ENCODE measurements at places on chromosomes 5 and 9. TPM values are rescaled to one million over a fixed set of nuclear protein-coding genes. Genes with fewer than 3 reads are reported as not detected.

The CCL21 gene
- 8.4 TPM for polyA plus RNA-seq

The SPATA31A1 gene
- polyA plus RNA-seq = not detected

The SPINK6 gene
- polyA plus RNA-seq = not detected

The ZER1 gene
- polyA plus RNA-seq = 38.0 TPM

The SIGMAR1 gene
- 43.9 TPM for polyA plus RNA-seq

DNA sequence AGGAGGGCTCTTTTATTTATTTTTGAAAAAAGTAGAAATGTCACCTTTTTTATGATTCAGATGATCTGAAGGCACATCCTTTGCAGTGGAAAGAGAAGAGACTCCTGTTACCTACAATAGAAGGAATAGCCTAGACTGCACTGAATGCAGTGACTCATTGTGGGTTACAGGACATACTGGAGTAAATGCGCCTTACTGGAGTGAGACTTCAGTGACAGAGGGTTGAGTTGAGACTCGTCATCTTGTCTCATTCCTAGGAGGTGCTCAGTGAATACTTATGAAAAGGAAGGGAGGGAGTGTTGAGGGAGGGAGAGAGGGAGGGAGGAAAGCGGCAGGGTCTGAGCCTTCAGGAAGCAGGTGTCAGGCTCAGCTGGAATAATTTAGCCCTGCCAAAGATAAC, 25.2 kb downstream of the ANKRA2 start:
- no peak for DNase-seq

DNA sequence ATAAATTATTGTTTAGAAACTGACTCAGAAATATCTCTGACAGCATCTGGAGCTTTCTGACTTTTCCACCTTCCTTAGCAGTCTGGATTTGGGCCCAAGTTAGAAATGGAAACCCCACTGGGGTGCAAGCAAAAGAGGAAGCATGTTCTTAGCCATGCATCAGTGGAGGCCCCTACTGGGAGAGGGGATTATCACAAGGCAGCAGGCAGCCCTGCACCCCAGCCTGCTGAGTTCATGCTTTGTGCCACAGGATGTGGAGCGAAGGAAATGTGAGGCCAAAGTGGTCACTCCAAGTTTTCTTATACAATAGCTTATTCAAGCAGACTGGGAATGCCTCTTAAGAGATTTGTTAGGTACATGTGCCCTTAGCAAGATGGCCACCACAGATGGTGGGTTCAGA, 146.5 kb upstream of the TLX3 start:
- DNase-seq = peak; percentile 11

GRCh38 chr5:8123559-8123958, 254.6 kb downstream of the MTRR start:
- no peak for DNase-seq

DNA sequence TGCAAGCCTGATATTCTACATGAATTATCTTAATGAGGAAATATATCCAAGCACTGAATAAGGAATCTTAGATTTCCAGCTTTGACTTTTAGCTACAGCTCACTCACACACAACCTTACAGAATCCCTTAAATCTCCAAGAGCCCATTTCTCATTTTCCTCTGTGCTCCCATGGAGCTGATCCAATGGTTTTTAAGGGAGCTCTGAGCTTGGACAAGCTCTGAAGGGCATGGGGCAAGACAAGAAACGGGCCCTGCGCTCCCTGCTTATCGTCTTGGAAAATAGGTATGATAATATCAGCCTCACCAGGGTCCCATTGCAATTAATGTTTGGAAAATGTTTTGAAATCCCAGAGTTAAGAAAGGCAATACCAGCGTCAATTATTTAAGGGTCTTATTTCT, 1021.7 kb downstream of the NR2F1-AS1 start:
- DNase-seq = no peak

- no peak for DNase-seq
Measured at GRCh38 chr5:7398596-7399280, 2.8 kb downstream of the ADCY2 start.

DNA sequence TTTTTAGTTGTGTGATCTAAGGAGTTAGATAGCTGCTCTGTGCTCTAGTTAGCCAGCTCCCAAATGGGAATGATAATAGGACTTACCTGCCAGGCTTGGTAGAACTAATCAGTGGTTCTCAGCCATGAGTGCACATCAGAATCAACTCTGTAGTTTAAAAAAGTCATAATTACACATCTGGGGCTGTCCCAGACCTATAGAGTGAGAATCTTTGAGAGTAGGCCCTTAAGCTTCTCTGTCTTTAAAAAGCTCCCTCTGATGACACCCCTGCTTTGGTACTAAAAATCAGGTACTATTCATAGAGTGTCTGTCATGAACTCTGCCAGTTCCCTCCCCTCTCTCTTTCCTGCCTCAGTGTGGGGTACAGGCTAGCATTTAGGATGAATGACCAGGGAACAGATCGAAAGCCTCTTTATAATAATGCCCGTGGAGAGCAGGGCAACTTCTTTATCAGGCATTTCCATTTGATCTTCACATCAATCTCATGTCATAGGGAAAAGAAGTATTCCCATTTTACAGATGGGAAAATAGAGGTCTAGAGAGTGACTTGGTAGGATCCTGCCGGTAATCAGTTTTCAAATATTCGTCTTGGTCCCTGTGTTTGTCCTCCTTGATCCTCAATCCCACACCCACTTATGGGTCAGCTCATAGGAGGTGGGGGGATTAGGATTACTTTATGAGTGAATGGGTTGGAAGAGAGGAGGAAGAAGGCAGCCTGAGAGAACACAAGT, 15.3 kb downstream of the PPARGC1B start:
- no peak for DNase-seq

GRCh38 chr5:108381350-108381953, 446 bp downstream of the FBXL17 start:
- DNase-seq = peak; percentile 24

DNA sequence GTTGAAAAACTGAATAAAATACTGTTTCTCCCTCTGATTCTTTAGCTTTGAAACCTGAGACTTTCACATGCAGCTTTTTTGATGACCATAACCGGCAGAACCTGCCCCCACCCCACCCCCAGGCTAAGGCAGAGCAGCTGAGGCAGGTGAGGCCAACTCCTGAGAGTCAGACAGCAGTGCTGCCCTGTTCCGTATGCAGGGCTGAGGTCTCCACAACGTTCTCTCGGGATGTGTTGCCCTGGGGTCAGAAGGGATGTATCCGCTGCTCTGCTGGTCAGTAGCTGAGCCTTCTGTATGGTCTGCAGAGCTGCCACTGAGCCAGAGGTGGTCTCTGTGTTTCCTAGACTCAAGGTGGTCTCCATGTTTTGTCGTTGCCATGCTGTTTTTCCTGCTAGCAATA, 190.5 kb downstream of the AOPEP start:
- DNase-seq = no peak

GRCh38 chr9:124950050-124950718, 9.3 kb upstream of the GOLGA1 start:
- DNase-seq = no peak

DNA sequence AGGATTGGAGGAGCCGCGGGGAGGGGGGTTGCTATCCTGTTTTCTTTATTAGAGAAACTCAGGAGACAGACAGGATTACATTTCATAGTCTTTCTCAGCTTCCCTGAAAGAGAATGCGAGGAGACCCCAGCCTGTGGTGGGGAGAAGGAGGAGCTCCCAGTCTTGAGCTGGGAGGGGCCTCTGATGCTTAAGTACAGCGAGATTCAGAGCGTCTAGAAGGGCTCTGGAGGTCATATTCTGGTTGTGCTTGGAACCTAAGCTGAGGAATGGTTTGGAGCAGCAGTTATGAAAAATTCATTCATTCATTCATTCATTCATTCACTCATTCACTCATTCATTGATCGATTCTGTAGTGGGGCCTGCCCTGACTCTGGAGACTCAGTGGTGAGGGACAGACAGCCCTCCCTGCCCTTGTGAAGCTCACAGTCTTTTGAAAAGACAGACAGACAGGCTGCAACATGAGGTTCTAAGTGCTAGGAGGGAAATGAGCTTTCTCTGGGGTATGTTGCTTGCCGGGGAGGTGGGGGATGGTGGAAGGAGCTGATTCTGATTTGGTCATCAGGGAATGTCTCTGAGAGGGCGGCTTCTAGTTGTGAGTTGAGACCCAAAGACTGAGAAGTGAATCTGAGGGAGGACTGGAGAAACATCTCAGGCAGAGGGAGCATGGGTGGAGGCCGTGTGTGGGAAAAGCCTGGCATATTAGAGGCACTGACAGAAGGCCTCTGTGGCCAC, 2.5 kb upstream of the SPRY4 start:
- DNase-seq = no peak

- DNase-seq = no peak
Measured at GRCh38 chr9:114619191-114619761, 8.2 kb downstream of the TMEM268 start.

DNA sequence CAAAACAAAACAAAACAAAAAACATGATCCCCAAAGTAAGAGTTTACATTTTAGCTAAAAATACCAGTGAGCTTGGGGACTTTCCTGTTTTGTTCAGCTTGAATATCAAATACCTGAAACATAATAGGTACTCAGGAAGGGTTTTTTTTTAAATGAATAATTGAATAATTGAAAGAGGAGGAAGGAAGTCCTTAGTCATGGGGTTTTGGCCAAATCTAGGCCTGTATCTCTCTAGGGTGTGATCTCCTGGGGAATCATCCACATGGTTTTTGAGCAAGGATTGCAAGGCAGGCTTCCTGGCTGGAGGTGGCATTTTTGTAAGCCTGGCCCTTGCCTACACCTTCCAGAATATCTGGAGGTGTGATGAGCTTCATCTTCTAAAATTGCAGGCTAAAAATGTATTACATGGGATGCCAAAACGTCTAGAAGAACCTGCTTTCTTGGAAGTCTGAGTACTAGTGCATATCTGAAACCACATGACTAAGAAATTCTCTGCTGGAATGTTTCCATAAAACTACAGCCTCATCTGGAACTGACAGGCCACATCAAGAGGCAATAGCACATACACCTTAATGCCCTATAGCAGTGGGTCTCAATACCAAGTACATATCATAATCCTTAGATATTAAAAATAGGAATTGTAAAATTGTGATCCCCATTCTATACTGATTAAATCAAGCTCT, 10.4 kb downstream of the C9 start:
- no peak for DNase-seq

- no peak for DNase-seq
Measured at GRCh38 chr9:29176231-29176630, 1603.0 kb upstream of the C9orf72 start.

DNA sequence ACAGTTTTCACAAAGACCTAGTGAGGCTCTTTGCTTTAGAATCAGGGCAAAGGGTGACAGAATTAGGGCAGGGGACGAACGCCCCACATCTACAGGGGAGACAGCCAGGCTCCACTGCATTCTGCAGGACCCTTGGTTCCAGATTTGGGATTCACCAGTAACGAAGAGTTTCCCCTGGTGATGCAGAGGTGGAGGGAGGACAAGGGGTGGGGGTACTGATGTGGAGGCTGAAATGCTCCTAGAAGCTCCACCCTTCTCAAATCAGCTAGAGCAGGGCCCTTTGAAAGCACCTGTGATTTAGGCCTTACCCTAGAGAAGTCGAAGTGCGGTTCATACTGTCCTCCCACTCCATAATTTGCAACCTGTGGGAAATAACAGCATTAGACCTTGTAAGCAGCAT, 29.1 kb downstream of the P4HA2 start:
- no peak for DNase-seq

DNA sequence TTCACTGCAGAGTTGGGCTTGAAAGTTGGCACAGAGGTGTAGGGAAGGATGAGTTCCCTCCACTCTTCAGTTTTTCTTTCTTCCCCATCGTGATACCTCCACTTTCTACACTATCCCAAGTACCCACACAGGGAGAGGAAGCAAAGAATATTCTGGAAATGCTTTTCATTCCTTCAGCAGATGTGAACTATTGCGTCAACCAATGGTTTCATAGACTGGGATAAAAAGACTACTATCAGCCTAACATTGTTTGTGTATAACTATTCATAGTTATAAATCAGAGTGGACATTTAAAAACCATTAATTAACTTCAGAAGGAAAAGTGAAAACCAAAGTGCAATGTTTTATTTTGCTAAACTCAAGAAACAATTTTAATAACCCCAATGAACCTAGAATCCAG, 63.6 kb upstream of the MAMDC2 start:
- DNase-seq = no peak

GRCh38 chr5:78594610-78595457, 53.7 kb downstream of the LHFPL2 start:
- DNase-seq = no peak

DNA sequence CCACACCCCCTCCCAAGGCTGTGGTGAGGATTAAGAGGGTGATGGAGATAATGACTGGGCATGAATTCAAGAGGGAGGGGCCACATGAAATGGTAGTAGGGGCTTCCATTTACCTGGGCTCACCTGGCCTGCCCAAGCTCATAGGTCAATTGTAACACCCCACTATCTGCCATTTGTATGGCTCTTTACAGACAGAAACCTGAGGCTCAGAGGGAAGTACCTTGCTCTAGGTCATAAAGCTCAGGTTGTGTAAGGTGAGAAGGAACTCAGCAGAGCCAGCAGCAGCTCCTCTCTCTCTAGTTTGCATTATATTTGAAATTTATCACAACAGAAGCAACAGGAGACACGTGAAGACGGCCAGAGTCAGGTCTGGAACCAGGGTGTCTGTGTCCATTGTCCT, 133.4 kb upstream of the ALDH1B1 start:
- no peak for DNase-seq

All from renal cortex interstitium (tissue), 15 donors.